ENCODE measurements at places on chromosomes 1 and 21.

- DNase-seq, result no peak
Measured at GRCh38 chr21:25801217-25802014, 66.6 kb downstream of the GABPA start.

DNA sequence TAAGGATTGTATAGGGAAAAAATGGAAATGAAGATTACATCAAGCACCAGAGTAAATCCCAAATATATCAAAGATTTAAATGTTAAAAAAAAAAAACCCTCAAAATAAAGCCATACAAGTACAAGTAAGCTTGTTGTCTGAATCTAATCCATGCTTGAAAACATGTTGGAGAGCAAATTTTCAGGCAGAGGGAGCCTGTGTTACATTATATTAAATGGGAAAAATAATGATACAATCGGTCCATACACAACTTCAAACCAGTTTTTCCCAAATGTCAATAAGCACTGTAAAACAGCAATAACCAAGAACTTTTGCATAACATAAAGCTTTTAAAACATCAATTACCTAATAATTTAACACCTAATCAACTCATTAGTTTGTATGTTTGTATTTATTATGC lies 949.4 kb upstream of the ADGRL4 start:
- DNase-seq, result no peak

DNA sequence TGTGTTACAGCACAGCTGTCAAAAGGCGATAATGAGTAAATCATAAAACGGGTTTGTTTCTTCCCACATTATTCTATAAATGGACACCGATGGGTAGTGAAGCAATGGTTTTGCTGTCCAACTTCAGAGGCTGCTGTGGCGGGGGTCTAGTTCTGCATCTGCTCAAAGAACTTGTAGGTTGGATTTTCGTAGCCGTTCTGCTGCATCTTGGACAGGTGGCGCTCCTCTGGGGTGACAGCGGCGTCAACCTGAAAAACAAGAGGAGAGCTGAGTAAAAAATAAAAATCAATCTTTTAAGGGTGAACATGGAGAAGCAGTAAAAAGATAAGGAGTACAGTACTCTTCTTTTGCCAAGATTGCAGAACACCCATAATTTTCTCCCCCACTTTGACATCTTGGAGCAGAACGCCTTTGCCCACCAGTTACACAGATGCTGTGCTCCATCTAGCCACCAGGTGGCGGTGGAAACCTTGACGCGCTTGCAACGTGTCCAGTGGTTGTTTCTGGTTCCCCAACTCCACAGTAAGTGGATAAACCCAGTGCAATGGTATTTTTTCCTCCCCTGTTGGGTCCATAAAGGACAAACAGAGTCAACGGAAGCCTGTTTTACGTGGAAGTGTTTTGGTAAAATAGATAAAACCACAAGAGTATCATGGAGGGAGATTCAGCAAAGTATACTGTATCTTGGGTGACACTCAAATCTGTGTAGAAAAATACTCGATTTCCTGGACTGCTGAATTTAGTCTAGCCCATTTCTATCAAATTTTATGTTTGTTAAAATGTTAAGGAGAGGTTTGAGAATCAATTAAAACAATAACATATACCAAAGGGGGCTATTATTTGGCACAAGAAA lies 147.0 kb downstream of the GABPA start:
- no peak for DNase-seq

DNA sequence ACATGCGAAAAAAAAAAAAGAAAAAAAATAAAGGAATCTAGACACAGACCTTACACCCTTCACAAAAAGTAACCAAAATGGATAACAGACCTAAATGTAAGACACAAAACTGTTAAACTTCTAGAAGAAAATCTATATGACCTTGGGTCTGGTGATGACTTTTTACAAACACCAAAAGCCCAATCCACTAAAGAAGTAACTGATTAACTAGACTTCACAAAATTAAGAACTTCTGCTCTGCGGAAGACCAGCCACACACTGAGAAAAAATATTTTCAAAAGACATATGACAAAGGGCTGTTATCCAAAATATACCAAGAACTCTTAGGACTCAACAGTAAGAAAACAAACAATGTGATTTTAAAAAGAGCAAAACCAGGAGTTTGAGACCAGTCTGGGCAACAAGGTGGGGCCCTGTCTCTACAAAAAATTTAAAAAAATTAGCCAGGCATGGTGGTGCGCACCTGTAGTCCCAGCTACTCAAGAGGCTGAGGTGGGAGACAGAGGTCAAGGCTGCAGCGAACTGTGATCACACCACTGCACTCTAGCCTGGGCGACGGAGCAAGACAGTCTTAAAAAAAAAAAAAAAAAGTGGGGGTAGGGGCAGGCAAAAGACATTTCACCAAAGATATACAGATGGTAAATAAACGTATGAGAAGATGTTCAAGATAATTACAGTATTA lies 9.8 kb downstream of the PARP1 start:
- DNase-seq, result no peak

DNA sequence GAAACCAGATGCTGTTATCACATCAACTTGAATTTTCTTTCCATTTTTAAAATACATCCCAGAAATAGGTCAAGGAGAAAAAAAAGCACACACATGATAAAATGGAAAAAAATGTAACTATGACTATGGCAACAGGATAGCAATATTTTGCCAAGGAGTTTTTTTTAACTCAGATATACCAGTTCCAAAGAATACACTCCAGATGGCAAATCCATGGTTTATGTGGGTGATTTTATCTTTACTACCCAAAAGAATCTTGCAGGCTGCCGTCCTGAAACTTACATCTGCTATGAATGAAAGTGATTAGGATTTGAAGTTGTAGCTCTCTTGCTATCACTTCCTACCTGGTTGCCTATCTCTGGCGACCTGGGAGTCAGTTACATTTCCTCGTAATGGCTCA lies 91.0 kb upstream of the PLPPR4 start:
- no peak for DNase-seq

DNA sequence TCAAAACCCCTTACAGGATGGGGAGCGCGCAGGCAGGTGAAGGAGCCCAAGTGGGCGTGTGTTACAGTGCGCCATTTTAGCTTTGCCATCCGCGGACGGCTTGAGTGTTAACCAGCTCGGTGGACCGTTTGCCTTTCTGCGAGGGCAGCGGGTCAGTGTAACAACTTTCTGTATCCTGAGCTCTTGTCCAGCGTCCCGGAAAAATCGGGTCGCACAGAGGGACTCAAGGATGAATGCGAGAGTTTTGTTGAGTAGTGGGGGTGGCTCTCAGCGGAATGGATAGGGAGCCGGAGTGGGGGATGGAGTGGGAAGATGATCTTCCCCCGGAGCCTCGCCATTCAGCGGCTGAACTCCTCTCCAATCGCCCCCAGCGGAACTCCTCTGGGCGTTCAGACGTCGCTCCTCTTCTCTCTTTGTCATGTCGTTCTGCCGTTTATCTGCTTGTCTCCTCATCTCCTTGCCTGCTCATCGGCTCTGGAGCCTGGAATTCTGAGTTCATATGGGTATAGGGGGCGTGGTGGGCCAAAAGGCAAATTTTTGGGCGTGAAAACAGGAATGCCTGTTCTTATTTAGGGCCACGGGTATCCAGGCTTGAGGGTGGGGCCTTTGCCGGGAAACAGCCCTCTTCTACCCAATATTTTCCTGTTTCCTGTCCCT lies 295.4 kb downstream of the CTH start:
- no peak for DNase-seq

GRCh38 chr1:172999349-172999748 lies 51.4 kb downstream of the TNFSF18 start:
- DNase-seq, result no peak

All from NCI-H2081 treated with DMSO at 0.1 percent for 48 hours (cell line).